ENCODE measurements at places on chromosomes 16 and 17.

DNA sequence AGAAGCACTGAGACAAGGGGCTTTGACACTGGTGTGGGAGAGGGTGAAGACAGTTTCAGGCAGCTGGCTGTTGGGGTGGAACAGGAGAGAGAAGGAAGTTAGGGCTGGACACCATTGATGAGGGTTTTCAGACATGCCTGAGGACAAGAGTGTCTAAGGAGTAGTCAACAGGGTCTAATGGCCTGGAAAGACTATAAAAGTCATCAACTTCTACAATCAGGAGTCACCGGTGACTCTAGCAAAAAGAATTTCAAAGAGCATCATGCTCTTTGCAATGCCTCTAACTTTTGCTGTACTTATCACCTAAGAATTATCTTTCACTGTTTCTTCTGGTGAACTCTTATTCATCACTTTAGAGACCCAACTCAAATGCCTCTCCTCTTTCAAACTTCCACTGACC is 213.9 kb downstream of the C16orf78 start:
- no peak for DNase-seq

DNA sequence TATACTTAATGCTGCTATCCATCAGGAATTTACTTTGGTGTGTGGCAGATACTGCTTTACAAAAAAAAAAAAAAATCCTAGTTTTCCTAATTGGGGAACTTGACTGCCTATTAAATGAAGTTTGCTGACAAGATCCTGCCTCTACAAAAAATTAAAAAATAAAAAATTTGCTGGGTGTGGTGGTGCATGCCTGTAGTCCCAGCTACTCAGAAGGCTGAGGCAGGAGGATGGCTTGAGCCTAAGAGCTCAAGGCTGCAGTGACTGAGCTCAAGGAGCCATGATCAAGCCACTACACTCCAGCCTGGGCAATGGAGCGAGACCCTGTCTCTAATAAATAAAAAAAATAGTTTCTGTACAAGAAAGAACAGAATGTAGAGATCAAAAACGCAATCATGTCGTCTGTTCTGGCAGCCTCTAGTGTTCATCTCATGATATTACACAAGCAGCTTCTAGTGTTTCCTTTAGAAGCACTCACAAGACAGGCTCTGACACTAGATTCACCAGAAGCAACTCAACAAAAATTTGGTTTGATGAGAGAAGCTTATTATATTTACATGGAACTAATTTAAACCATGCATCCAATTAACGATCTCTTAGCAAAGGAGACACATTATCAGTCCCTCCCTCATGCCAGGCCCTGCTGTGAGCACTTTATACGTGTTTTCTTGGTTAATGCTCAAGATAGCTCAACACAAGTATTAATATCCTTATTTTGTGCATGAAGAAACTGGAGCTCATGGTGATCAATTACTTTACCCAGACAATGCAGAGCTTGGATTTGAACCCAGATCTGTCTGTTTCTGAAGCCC is 6.8 kb upstream of the KRTAP17-1 start:
- no peak for DNase-seq

GRCh38 chr16:90046971-90047713 is 27.9 kb upstream of the DBNDD1 start:
- no peak for DNase-seq

DNA sequence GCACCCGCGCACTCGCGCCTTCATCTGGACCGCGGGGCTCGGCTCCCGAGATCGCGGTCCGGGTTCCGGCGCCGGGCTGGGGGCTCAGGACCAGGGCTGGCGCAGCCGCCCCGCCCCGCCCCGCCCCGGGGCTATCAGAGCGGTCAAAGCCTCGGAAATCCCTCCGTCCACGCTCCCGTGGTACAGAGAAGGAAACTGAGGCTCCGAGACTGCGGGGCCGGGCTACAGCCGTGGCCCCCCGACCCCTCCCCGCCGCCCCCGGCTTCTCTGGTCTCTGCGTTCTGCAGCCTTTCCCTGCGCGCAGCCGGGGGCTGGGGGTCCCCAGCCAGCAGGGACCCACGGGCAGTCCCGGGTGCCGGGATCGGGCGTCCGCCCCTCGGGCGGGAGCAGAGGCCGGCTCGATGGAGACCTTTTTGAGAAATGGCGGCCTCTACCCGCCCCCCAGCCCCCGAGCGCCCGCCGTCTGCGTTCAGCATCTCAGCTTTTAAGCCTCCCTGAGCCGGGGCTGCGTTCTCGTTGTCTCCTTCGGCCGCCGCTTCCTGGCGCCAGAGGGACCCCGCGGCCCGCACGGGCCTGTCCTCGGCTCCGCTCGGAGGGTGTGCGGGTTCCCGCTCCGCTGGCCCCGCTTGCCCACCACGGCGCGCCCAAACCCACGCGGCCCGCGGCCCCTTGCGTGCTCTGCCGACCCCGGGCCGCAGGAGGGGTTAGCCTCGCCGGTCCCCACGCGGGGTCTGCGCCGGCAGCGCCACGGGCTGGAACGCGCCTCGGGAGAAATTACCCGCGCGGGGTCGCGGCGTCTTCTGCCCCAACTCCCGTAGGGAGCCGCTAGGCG is 1.5 kb upstream of the NPTX1 start:
- peak; percentile 34 for DNase-seq

DNA sequence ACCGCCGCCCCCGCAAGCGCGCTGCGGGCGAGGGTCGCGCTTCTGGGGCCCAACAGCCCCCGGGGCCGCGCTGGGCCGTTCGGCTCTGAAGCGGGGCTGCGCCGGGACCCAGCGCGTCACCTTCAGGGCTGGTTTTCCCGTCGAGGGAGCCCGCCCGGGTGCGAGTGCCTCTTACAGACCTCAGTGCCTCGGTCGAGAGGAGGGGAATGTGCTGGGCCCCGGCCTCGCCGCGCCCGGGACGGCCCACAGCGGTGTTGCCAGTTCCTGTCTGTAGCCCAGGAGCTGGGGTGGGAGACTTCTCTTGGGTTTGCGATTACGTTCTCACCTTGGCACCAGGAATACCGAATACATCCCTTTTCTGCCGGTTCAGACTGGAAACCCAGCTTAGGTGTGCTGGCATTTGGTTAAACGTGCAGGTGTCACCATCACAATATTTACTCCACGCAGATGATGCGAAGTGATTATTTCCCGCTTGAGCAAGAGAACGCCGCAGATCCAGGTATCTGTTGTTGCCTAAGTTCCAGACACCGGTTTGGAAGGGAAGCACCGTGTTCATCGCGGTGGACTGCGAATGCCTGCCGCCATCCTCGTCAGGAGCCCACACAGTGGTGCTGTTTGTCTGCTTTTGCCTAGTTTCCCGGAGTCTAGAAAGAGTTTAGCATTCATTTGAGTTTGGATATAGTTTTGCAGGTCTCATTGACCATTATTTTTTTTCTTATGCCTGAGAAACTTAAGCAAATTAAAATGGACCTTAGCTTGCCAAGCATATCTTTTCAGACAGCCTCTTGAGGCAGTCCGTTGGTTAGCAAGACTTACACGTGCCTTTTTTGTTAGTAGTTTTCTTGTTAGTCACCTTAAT is 914 bp downstream of the MAP1LC3B start:
- peak; percentile 58 for DNase-seq

All from activated CD4-positive, alpha-beta memory T cell treated with anti-CD3 and anti-CD28 coated beads, Interleukin-2, amount 10 ng/mL, durations not matched to agents 7 days and 5 days (primary cell).